Activated CD4-positive, alpha-beta T cell treated with anti-CD3 and anti-CD28 coated beads, Interleukin-2, Interleukin-6, amounts not matched to agents 100 ng/mL and 50 ng/mL, durations not matched to agents 16 hours and 8 hours (primary cell): ENCODE measurements at places on chromosomes 13 and 19.

- DNase-seq = no peak
Observed at GRCh38 chr19:16859626-16860025, 29.2 kb upstream of the F2RL3 start.

DNA sequence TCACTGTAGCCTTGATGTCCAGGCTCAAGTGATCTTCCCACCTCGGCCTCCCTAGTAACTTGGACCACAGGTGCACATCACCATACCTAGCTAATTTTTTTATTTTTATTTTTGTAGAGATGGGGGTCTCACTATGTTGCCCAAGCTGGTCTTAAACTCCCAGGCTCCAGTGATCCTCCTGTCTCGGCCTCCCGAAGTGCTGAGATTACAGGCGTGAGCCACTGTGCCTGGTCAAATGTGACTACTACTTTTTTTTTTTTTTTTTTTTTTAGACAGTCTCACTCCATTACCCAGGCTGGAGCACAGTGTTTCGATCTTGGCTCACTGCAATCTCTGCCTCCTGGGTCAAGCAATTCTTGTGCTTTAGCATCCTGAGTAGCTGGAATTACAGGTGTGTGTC is 20.6 kb upstream of the COX7A1 start:
- DNase-seq = no peak

GRCh38 chr19:38974624-38975213 is 823 bp downstream of the FBXO17 start:
- no peak for DNase-seq

- DNase-seq = peak; percentile 90
Observed at GRCh38 chr19:1507763-1508506, 4.9 kb downstream of the ADAMTSL5 start.

DNA sequence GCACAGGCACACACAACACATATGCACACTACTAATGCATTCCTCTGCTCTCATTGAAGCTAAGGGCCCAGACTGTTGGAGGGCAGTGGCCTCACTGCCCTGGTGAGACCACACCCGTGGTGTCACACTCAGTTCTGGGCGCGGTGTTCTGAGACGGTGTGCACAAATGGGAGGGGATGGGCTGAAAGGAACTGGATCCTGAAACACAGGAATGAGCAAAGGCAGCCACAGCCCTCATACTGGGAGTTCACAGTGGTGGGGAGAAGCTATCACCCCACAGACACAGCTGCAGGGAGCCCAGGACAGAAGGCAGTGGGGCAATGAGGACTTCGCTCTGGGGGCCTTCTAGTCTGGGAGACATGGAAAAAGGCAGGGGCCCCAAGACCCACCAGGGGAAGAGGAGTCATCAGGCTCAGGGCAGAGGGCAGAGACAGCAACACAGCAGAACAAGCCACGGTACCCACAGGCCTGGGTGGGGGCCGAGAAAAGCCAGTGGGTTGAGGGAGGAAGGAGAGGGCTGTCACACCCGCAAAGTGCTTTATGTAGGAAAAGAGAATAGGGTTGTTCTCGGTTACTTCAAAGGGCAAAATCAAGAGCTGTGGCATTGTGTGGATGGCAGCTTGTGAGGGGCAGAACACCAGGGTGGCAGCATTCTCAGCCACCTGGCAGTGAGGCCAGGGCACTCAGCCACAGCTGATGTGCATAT is 75.4 kb upstream of the GPR183 start:
- DNase-seq = no peak

- no peak for DNase-seq
Observed at GRCh38 chr19:3511506-3512251, 5.6 kb downstream of the FZR1 start.

- no peak for DNase-seq
Observed at GRCh38 chr13:59774491-59774971, 389.2 kb downstream of the DIAPH3 start.

DNA sequence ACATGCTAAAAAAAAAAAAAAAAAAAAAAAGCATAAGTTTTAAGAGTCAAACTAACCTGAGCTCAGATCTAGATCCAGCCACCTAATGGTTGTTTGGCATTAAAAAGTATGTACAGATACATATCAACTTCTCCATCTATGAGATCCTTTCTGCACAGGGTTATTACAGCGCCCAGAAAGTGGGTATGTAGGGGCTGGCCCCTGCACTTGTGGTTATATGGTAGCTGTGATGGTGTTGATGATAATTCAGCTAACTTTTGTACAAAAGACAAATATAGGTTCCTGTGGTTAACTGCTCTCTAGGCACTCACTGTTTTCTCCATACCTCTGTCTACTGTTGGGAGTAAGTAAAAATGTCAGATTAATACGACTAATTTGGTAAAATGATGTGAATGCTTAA is 81.7 kb downstream of the TNFRSF19 start:
- peak; percentile 19 for DNase-seq

- DNase-seq = no peak
Observed at GRCh38 chr13:59880468-59880867, 283.3 kb downstream of the DIAPH3 start.

GRCh38 chr19:18594096-18594823 is 5.7 kb downstream of the REX1BD start:
- peak; percentile 79 for DNase-seq

DNA sequence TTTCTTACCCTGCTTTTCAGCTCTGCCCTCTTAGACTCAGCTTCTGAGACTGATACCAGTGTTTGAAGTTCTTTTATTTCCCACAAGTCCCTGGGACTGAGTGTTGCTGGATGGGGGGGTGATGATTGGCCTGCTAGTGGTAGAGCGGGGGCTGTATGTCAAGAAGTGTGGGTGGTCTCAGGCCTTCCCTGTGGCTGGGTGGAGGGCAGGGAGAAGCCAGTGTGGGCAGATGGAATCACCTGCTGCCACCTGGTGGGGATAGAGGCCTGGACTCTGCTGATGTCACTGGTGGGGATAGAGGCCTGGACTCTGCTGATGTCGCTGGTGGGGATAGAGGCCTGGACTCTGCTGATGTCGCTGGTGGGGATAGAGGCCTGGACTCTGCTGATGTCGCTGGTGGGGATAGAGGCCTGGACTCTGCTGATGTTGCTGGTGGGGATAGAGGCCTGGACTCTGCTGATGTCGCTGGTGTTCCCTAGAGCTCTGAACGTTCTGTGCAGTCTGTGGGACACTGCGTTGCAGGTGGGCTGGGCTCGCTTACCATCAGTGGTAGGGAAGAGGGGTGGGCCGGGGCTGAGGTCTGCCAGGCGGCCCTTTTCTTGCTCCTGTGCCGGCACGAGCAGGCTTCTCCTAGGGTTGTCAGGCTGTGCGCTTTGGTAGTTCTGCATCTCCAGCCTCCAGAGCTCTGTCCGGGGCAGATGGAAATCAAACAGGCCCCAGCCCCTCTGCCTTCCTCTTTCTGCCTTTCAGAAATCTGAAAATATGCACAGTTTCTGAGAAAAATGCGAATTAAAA is 101.3 kb downstream of the ARHGEF7 start:
- peak; percentile 18 for DNase-seq

GRCh38 chr13:76684336-76684735 is 201.9 kb downstream of the KCTD12 start:
- DNase-seq = no peak

GRCh38 chr13:97953376-97953970 is at the start of gene IPO5:
IPO5 (plus strand) TSS chr13:97953675; CDS start chr13:97976697, 23,022 bp downstream.
- no peak for DNase-seq

- no peak for DNase-seq
Observed at GRCh38 chr19:49149652-49150105, 5.5 kb downstream of the HRC start.

DNA sequence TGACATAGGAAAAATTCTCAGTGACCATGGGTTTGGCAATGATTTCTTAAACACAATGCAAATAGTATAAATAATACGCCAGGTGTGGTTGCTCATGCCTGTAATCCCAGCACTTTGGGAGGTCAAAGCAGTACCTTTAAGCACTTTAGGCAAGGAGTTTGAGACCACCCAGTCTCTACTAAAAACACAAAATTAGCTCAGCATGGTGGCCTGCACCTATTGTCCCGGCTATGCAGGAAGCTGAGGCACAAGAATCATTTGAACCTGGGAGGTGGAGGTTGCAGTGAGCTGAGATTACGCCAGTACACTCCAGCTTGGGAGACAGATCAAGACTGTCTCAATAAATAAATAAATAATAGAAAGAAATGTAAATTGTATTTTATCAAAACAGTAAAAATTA is 356.5 kb upstream of the SLITRK6 start:
- no peak for DNase-seq

DNA sequence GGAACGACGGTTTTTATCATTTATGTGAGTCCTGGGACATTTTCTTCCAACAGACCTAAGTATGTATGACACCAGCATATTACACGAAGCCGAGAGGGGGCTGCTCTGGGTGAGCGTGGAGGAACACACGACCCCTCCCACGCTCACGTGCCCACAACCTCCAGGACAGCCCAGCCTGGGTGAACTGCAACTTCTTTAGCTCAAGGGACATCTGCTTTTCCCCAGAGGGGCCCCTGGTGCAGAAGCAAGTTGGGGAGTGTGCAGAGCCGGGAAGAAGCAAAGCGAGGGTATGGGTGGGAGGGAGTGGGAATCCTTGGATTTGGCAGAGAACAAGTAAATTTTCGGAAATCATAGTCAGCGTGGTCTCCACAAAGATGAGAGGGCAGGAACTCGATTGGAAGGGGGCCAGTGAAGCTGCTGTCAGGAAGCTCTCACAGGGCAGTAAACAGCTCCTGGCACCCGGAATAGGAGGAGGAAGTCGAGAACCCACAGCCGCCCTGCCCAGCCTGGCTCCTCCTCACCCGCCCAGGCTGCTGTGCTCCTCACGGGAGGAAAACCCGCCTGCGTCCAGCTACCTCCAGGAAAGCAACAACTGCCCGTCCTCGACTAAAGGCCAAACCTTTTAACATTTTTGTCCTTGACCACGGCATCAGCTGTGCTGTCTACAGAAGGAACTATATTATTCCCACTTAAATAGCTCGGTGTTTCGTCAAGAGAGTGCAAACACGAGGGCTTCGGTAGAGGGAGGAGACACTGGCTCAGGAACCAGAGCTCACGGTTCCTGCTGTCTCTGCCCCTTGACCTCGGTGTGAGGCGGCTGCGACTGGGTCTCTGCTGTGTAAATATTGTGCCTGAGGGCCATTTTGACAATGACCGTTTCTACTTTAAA is 17.2 kb upstream of the CFAP97D2 start:
- DNase-seq = peak; percentile 19

GRCh38 chr19:2332341-2333026 is 4.0 kb downstream of the SPPL2B start:
- peak; percentile 36 for DNase-seq

DNA sequence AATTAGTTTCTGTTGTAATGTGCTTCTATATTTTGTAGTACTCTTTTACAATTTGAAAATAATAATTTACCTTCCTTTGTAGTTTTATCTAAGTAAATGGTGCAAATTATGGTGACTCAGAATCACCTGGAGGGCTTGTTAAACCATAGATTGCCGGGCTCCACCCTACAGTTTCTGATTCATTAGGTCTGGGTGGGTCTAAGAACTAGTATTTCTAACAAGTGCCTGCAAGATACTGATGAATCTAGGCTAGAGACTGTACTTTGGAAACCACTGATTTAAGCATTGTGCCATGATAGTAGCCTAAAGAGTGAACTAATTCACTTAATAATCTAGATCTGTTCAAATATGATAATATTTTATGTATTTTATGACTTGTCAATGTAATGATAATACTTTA is 437.4 kb upstream of the SPRY2 start:
- no peak for DNase-seq

GRCh38 chr19:51450730-51451307 is 7.4 kb downstream of the SIGLEC8 start:
- DNase-seq = no peak

DNA sequence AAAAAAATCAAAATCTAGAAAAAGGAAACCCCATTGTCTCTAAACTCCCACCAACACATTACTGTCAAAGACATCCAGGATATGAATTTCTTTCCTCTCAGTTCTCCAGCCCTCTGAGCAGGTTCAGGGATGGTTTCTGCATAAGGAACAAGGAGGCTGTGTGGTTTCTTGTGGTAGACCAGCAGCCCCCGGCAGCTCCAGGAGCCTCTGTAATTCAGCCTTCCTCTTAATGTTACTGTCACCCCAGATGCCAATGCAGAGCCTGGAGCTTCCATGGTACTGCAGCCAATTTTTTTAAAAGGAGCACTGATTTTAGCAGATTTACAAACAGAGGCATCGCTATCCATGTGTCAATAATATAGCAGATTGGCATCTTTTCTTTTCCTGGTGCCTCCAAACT is 100.6 kb upstream of the FAM216B start:
- no peak for DNase-seq

- DNase-seq = no peak
Observed at GRCh38 chr13:44274771-44275205, 98.8 kb upstream of the SERP2 start.

DNA sequence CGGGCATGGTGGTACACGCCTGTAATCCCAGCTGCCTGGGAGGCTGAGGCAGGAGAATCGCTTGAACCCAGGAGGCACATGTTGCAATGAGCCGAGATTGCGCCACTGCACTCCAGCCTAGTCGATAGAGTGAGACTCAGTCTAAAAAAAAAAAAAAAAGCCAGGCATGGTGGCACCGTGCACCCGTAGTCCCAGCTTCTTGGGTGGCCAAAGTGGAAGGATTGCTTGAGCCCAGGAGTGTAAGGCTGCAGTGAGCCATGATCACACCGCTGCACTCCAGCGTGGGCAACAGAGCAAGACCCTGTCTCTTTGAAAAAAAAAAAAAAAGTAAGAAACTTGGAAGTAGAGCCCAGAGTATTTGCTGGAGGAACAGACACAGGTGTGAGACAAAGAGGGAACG is 27.7 kb downstream of the CCDC8 start:
- DNase-seq = no peak

DNA sequence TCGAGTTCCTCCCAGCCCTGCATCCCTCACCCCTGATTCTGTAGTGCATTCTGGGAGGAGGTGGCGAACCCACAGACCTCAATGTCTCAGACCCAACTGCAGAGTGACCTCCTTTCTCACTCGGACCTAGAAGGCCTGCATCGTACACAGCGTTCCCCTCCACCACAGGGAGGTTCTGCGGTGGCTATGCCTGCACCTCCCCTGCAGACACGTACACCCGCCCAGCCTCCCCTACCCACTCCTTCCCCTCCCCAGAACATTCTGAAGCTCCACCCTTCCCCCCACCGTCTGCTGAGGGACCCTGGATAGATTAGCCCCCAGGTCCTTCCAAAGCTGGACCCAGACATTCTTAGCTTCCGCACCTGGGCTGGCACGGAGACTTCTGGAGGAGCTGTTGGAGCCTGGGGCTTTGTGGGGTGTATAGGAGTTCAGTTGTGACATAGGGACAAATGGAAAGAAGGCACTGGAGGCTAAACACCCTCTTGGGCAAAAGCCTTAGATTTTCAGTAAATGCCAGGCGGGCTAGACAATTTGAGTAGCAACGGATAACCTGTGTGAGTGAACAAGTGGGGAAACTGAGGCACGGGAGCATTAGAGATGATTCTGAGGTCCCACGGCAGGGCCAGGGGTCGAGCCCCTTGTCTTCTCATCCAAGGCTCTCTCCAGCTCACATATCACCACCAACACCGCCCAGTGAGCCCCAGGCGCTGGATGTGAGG is 420 bp upstream of the FSD1 start:
- DNase-seq = no peak
